Activated naive CD4-positive, alpha-beta T cell treated with anti-CD3 and anti-CD28 coated beads, Interleukin-2, amount 50 U/mL, for 72 hours (primary cell): ENCODE measurements at places on chromosomes 12 and 14. TPM values are rescaled to one million over a fixed set of nuclear protein-coding genes. Genes with fewer than 3 reads are reported as not detected.

The PMEL gene
- total RNA-seq = 5.6 TPM

The ANKRD33 gene
- total RNA-seq = not detected

DNA sequence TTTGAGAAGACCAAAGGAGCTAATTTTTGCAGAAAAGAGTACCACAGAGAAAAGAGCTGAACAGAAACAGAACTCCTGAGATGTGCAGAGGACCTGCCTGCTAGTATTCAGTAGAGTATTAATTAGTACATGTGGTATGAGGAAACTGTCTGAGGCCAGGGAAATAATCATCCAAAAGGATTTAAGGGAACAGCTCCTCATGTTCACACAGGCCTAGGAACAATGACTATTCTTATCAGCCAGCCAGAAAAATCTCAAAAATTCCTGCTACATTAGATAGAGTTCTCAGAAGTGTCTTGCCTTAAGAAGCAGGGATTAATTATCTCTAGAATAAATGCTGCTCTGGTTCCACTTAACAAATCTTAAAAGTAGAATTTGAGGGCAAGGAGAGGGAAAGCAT, 36.4 kb downstream of the PKP2 start:
- DNase-seq = no peak

DNA sequence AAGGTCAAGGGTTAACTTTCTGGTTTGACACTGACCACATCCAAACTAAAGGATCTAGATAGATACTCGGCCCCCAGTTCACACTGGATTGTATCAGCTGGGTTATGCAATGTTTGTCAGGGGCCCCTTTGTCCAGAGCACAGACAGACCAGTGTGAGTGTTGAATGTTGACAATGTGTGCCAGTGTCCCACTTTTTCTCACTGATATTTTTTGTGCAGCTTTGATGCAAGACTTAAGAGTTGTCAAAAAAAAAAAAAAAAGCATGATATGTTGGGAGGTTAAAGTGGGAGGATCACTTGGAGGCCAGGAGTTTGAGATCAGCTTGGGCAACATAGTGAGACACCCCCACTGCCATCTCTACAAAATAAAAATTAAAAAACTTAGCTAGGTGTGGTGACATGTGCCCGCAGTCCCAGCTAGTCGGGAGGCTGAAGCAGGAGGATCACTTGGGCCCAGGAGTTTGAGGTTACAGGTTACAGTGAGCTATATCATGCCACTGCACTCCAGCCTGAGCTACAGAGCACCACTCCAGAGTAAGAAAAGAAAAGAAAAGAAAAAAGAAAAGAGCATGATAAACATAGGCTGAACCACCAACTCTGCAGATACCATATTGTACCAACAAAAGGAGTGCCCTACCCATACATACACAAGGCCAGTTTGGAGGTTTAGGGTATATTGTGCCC, 97.5 kb downstream of the LGR5 start:
- DNase-seq = no peak

GRCh38 chr12:13101821-13102375, 1.6 kb downstream of the GSG1 start:
- no peak for DNase-seq

The KRT75 gene
- not detected for total RNA-seq

DNA sequence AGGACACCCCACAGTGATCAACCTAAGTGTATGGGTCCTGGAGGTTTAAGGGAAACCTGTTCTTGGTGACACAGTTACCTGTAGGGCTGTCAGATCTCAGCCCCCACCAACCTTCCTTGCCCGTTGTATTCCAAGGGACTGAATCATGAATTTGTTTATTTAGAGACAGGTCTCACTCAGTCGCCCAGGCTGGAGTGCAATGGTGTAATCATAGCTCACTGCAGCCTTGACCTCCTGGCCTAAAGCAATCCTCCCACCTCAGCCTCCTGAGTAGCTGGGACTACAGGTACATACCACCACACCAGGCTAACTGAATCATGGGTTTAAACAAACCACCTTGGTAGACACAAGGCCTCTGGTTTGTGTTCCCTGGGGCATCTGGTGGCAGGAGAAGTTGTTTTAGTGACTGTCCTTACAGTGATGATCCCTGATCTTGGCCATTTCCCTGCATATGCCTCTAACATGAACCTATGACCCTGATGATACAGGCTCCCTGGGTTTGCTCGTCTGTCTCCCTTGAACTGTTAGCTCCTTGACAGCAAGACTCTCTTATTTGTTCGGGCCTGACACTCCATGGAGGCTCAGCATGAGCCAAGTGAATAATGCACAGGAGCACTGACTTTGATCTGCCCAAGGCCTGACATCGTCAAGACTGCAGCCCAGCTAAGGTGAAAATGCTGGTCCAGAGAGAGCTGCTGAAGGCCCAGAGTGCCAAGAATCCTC, 47.9 kb downstream of the PITPNM2 start:
- DNase-seq = no peak

DNA sequence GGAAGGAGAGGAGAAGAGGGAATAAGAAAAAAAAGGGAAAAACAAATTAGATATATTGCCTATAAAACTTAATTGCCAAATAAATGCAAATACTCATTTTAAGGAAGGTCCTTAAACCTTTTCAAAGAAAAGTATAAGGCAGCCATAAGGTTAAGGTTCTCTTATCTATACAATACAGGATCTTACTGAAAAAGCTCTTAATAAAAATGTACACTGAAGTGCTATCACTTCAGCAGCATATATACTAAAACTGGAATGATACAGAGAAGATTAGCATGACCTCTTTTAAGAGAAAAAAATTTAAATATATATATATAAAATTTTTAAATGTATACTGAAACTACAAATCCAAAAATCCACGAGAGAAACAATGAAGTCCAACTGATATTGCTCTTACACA, 65.6 kb downstream of the PPP2R5E start:
- no peak for DNase-seq

DNA sequence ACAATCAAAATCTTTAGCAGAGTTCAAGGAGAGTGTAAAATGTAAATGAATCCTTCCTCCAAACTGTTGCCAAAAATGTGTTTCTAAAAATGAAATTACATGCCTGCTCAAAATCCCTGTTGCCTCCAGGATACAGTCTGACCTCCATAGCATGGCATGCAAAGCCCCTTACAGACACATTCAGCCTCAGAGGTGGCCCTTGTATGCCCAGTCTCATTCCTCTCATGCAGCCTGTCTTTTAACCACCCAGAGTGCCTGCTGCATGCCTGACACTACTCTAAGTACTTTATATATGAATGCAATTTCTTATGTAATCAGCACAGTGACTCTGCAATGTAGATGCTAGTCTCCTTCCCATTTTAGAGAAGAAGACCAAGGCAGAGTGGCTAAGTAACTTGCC, 24.4 kb upstream of the PTPRQ start:
- no peak for DNase-seq

DNA sequence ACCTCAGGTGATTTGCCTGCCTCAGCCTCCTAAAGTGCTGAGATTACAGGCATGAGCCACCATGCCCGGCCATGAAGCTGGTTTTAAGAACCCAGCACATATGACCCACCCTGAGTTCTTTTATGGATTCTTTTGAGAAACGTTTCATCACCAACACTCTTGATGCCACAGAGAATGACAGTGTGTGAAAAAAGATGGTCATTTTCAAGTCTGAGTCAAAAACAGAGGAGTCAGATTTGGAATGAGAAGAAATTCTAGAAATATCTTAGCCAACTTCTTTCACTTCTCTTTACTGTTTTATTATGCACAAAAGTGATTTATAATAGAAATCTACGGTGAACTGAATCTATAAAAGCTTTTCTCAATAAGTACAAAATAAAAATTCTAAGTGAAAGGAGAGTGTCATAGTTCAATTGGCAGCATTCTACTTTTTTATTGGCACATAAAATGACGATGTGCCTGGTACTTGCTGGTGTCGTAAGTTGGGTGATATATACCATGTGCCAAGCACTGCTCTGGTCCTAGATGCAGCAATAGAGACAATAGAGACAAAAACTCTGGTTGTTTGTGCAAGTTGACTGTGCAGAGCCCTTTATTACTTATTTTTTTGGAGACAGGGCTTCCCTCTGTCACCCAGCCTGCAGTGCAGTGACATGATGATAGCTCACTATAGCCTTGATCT, 33.9 kb downstream of the CCDC177 start:
- no peak for DNase-seq

DNA sequence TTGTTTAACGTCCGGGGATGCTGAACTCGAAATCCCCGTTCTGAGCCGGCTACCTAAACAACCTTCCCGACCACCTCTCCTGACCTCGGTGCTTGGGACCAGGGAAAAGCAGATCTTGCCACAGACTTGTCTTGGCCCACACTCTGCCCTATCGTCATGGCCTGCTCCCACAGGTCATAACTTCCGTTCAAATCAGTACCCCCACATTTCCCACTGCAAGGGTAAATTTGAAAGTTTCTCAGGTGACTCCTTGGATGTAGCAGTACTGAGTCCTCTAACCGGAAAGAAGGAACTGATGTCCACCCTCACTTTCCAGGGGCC, 612 bp upstream of the RBM23 start:
- DNase-seq = no peak

DNA sequence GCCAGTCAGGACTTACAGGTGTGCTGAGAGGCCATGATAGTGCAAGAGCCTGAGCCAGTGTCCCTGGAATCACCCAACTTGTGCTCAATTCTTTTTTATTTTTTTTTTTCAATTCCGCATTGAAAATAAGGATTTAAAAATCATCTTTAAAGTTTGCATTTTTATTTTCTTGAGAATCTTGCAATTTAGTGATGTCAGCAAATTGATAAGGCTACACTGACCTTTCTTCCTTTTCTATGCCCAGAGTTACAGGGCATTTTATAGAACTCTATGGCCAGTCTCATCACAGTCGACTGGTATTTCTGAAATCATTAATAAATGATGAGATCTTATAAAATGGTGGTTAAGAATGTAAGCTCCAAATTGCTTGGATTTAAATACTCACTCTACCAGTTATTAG, 63.3 kb upstream of the PRKD1 start:
- no peak for DNase-seq

DNA sequence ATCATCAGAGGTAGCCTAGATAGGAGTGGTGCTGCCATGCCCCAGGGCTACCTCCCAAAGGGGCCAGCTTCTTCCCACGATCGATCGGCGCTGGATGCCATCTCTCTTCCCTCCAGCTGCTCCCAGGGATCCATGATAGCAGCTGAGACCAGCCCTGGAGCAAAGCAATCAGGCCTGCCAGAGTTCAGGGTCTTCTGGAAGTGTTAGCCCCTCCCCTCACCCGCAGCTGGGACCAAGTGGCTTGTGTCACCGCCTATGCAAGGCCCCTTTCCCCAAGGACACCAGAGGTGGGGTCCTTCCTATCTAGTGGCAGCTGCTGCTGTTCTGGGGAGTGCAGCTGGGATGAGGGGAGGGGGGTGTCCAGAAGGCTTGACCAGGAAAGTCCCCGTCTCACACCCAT, 87.0 kb downstream of the IRF2BPL start:
- DNase-seq = no peak

DNA sequence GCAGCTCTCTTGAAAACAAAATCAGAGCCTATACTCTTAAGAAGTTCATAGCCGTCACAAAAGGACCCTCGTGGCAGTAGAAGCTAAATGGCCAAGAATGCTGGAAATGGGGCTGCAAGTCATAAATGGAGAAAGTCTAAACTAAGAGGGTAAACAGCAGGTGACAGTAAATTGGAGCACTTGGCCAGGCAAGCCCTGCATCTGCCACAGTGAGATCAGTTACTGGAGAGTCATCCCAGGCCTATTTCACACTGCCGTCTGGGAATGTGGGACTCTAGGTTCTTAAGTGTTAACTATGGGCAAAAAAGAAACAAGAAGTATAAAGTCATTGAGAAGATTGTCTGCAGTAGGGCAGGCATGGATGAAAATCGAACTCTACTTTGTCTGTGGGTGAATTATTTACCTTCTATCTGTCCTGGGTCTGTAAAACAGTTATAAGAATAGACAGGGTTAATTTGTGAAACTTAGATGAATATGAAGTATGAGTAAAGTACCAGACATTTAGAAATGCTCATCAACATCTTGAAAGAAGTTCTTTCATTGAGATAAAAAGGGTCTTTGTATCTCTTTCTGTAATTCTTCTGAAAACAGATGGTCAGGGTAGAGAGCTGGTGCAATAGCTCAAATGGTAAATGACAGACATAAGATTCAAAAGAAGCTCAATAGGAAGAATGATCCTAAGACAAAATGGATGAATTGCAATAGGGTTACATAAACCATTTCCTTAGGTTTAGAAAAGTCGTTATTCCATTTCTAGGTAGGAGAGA, 792.5 kb downstream of the DIO2 start:
- DNase-seq = no peak

The PROX2 gene
- 0.93 TPM for total RNA-seq

- peak; percentile 18 for DNase-seq
Observed at GRCh38 chr12:50222275-50222783, 55.2 kb upstream of the CERS5 start.

The CAPZA3 gene
- not detected for total RNA-seq

DNA sequence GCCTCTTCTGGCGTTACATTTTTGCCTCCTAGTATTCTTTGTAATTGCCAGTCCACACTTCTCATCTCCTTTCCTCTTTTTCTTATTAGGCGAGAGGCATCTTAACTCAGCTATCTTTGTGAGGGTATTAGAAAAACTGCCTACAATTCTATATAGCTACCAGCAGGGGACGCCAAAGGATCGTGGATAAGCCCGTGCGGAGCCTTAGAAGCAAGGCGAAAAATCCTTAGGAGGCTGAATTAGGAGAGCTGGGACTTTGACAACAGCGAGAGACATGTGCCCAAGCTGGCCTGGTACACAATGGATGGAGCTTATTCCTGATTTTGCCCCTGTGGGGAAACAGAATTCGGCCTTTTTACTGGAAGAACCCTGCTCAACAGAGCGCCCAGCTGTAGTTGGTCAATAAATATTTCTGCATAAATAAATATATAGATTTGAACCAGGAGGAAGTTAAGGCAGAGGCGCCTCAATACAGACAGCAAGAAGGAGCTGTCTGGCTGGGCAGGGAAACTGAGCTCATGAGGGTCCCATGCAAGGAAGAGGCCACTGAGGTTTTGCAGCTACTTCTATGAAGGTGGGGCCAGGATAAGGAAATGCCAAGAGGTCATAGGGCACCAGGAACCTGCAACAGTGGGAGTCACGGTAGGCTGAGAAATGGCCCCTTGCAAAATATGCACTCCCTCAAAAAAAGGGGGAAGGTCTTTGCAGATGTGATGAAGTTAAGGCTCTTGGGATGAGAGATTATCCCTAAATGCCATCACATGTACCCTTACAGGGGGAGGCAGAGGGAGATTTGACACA, 14.6 kb upstream of the RBM19 start:
- peak; percentile 21 for DNase-seq

The SLC16A7 gene
- total RNA-seq = 41.8 TPM

DNA sequence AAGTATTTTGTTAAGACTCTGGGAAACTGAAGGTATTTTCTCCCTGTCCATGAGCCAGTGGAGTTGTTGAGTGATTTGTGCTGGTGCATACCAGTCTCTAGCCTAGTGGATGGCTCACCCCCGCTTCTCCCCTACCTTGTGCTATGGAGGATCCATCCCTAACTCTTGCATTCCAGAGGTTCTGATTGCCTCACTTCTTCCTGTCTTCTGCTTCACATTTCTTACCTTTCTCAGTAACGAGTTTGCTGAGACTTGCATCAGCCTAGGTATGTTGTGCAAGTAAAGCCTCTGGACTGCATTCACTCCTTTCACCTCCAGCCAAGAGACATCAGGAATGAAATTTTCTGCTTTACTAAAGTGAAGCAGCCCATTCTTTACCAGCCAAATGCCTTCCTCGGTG, 391.6 kb downstream of the ZFP36L1 start:
- DNase-seq = no peak

GRCh38 chr12:70508178-70508577, 129.1 kb downstream of the PTPRB start:
- DNase-seq = no peak

The RPS26 gene
- 49.0 TPM for total RNA-seq

GRCh38 chr12:125406131-125406530, 340.9 kb downstream of the AACS start:
- DNase-seq = no peak
